ENCODE measurements at places on chromosomes 3 and 15. TPM values are rescaled to one million over a fixed set of nuclear protein-coding genes. Genes with fewer than 3 reads are reported as not detected.

Gene ITGA11
- polyA plus RNA-seq, result 0.27 TPM

DNA sequence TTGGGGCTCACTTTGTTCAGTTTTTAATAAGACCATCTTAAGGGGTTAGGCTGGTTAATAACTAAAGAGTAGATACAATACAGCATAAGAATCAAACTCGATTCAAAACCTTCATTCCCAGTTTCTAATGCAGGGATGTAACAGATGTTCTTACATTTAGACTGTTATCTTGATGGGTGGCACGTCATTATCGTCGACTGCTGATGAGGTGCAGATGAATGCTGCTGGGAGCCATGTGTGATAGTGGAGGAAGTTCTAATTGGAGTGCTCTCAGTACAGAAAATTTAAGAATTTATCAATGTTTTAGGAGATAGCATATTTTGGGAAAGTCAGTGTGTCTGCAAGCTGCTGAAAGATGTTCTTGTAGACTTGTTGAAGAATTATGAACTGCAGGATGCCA is 331.5 kb downstream of the PTPRG start:
- DNase-seq, result no peak

DNA sequence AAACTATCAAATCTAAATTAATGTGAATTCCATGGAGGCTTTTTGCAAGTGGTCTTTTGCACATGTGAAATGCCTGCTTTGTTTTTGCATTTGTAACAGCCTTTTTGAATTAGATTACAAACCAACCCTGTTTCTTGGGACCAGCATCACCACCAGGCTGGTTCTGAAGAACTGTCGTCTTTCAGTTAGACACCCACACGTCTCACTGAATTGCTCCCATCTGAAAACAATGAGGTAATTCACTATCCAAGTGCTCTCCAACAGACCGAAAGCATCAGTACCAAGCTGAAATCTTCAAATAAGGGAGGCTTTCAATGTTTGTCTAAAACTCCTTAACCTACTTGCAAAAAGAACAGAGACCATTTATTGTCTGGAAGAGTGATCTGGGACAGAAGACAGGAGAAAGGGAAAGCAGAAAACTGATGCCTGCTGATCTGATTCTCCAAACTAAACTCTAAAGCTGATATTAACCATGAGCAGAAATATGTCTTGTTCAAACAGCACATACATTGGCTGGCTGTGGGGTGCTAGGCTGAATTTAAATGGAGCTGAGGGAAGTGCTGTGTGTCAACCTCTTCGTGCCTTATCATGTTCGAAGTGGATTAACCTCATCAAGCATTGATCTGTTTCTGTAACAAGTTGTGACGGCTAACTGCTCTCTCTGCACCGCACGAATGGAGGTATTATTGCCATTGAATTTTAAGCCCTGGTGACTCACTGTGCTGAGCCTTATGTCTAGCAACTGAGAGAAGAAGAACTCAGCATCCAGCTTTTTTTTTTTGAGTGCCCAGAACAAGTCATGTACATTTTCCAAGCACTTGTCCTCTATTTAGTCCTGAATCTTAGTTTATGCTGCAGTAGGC is 213.7 kb upstream of the P2RY1 start:
- no peak for DNase-seq

Gene GHSR
- not detected for polyA plus RNA-seq

Gene WNT5A
- polyA plus RNA-seq, result under 0.01 TPM

DNA sequence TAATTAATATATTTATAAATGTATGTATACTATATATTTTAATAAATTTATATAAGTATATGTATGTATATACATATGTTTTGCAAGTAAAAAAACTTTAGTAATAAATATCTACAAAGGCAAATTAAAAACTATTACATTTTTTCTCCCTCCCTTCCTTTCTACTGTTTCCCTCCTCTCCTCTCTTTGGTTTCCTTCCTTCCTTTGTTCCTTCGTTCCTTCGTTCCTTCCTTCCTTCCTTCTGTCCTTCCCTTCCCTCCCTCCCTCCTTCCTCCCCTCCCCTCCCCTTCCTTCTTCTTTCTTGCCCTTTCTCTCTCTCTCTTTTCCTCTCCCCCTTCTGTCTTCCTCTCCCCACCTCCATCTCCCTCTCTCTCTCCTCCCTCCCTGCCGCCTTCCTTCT is 423.6 kb downstream of the LPP start:
- DNase-seq, result no peak

DNA sequence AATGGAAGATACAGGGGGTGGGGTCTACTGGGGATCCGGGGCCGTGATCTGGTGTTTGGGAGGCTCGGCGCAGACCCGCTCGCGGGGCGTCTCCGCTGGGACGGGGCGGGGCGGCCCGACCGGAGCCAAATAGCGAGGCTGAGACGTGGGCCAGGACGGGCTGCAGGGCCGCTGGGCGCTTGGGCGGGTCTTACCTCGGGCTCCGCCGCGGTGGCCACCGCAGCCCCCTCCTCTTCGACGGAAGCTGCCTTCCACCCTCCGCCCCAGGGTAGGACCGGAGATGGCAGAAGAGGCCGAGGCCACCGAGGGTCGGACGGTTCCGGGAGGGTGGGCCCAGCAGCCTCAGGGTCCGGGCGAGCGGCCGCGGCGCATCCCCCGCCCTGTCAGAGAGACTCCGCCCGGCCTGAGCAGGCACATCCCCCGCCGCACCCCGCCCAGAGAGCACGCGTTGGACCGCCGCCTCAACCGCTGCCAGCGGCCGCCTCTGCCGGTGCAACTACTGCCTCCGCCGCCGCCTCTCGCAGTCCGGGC is 399 bp downstream of the MYO9A start:
- DNase-seq, result peak; percentile 49

DNA sequence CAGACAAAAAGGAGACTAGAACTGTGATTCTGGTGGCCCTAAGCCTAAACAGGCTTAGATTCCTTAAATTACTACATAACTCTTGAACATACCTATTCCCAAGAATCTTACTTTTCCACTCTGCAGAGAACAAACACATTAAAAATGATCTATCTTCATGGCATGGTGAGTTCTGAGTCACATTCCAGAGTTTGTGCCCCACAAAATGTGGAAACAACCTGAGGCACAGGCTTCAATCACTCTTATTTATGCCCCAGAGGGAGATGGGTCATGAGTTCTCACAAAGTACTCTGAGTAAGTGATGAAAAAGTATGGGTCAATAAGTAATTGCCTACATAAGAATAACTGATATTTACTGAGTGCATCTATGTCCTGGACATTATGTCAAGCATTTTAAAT is 137.5 kb upstream of the SLC2A2 start:
- no peak for DNase-seq

DNA sequence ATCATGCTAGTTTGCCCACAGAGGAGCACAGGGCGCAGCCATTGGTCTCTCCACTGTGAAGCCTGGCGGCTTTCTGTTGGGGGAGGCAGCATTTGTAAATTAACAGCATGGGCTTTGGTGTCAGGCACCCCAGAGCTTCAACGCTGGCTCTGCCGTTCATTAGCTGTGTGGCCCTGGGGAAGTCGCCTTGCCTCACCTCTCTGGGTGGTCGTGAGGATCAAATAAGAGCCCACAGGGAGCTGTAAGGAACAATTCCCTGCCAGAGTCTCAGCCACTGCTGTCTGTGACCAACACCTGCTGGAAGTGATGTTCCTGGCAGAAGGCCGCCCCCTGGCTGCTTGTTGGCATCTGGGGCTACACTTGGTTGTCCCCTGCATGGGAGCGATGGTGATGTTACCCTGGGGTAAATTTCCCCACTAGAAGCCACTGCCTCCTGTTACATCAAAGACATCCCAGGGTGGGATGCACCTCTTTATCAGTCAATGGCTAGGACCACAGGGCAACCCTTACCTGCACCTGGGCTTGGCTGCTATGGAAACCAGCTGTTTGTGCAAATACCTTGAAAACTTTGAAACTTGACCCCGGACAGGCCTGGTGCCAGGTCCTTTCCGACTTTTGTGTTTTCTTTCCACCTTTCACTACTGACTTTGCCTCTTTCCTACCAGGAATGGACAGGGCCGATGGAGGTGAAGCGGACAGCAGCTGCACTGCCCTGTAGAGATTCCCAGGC is 36.9 kb downstream of the DNASE1L3 start:
- peak; percentile 57 for DNase-seq

GRCh38 chr3:62144482-62144881 is 228.9 kb downstream of the FEZF2 start:
- DNase-seq, result no peak

Gene CHRNA3
- not detected for polyA plus RNA-seq

DNA sequence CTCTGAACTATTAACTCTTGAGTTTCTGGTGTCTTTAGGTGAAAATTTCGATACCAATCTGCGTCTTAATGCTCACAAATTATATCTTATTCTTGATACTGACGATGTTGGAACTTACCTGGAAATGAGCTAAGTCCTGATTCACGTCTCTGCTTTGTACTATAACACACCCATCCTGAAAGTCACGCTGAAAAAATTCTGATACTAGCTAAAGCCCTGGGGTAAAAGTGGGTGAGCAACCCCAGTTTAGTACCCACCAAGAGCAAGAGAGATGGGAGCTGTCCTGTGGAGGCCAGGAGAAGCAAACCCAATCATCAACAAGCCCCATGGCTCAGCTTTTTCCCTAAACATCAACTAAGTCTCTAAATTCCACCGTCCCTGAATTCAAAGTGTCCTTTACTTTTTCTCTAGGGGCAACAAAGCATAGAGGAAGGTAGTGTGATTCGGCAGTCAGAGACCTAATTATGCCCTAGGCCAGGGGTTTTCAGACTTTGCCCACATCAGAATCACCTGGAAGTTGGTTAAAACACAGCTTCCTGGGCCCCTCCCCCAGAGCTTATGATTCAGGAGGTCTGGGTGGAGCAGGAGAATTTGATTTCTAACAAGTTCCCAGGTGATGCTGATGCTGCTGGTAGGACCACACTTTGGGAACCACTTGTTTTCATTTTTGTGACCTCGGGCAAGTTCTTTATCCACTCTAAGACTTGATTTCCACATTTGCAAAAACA is 90.2 kb downstream of the OSBPL10 start:
- no peak for DNase-seq

DNA sequence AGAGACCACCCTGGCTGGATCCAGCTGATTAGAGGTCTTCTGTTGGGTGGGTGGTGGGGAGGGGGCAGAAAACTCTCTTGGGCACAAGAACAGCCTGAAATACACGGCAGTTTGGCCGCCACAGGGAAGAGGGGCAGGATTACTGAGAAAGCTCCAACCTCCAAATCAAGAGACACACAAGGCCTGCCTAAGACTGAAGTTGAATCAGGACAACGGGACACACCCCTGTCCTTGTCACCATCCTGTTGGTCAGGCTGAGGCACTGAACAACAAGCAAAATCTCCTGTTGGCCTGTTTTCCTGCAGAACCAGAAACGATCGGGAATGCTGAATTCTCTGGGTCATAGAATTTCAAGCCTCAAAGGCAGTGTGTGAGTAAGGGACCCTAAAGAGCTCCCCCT is 247.8 kb downstream of the FAM43A start:
- no peak for DNase-seq

GRCh38 chr3:124516333-124516732 is 213.9 kb upstream of the UMPS start:
- DNase-seq, result no peak

Gene KBTBD8
- 1.8 TPM for polyA plus RNA-seq

DNA sequence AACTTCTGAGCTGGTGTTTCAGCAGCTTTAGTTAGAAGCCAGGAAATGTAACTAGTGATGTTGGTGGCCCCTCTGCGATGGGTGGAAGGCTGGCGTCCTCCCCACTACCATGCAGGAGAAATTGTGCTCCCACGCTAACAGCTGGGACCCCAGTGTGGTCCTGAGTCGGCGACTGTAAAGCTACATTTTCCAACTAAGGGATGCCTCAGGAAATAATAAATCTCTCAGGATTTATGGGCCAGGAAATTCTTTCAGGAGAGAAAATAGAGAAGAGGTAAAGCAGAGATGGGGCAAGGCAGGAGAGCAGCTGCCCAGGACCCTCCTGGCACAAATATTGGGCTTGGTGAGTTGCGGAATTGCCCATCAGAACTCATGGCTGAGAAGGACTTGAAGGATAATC is 186.9 kb downstream of the OPA1 start:
- DNase-seq, result no peak

Gene MEGF11
- 0.24 TPM for polyA plus RNA-seq

DNA sequence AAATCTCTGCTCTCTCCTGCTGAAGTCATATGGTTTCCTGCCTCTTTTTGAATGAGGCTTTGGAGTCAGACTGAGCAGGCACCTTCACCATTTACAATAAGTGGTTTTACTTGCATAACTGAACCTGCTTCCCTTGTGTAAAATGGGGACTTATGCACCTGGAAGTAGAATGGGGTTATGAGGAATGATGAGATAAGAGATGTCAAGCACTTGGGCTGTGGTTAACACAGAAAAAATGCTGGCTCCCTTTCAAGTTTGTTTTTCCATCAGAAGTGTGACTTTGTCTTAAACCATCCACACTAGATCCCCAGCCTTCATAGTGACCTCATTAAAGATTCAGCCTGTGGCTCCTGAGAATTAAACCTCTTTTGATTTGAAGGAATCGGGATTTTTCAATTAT is 5.2 kb downstream of the EXOSC7 start:
- DNase-seq, result no peak

- DNase-seq, result peak; percentile 15
Observed at GRCh38 chr15:93036951-93037819, 51.8 kb downstream of the RGMA start.

Gene NMNAT3
- polyA plus RNA-seq, result 16.3 TPM

DNA sequence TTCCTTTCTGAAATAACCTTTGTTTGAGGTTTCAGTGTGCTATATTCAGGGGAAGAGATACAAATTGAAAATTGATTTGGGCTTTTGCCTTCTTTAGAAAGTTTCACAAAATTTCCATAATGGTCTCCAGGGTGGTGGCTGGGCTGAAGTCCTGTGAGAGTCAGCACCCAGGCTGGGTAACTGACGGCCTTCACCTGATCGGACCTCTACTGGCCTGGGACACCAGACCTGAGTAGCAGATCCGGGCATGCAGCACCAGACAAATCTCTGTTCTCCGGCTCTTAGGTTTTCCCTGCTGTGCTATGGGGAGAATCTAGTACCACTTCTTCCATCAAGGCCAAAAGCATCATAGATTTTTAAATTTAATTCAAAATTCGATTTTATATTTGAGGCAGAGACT is 133.0 kb upstream of the LMCD1 start:
- DNase-seq, result no peak

Gene CCR1
- polyA plus RNA-seq, result 2.5 TPM

DNA sequence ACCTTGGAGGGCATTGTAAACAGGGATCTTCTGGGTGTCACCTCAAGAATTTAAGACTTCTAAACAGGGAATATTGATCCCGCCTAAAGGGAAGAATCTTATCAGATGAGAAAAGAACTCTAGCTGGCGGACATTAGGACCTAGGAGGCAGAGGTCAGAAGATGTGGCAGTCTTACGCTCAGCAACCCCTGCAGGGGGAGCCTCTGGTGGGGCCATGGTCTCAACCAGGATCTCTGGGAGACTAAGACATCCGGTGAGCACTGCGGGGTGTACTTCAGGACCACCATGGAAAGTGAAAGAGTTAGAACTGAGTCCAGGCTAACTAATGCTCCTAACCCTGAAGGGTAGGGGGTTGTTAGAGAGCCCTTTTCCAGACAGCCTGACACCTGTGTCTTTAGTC is 295.2 kb downstream of the VGLL3 start:
- no peak for DNase-seq

Gene PLIN1
- polyA plus RNA-seq, result 18.0 TPM

DNA sequence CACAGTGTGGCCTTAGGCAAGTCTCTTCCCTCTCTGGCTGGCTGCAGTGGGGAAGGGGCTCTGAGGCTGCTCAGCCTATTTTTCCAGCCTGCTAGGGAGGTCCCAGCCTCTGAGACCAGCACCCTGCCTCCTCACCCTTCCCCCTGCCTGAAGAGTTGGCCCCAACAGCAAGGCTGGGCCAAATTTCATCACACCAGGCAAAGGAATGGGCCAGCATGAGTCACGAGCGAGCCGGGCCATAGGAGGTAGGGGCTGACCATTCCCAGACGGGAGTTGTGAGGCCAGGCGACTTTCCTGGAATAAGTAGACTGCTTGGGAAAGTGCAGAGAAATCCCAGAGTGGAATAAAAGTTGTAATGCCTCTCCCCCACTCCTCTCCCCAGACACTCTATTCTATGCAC is 5.7 kb upstream of the FBLN2 start:
- no peak for DNase-seq
